ENCODE measurements at places on chromosomes 7 and 10.

GRCh38 chr7:95871075-95871848 lies 98.9 kb downstream of the DYNC1I1 start:
- DNase-seq: no peak

GRCh38 chr10:122285506-122286444 lies 14.7 kb downstream of the BTBD16 start:
- DNase-seq: no peak

DNA sequence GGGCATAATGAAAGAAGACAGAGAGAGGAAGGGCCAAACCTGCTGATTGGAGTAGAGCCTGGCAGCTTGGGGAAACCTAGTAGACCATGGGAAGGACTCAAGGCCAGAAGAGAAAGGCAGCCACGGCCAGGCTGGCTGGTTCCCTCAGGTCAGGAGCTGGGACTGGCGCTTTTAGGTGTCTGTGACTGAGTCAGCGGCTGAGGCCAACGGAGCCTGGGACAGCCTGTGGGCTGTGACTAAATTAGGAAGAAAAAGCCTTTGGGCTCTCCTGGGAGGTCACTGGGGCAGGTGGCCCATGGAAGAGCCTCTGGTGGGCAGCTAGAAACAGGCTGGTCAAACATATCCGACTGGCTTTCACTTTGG lies 108.9 kb upstream of the PDCD4 start:
- DNase-seq: no peak

- DNase-seq: no peak
Measured at GRCh38 chr7:100545360-100546128, 6.5 kb downstream of the AGFG2 start.

- DNase-seq: no peak
Measured at GRCh38 chr7:104039363-104039762, 49.9 kb upstream of the RELN start.

DNA sequence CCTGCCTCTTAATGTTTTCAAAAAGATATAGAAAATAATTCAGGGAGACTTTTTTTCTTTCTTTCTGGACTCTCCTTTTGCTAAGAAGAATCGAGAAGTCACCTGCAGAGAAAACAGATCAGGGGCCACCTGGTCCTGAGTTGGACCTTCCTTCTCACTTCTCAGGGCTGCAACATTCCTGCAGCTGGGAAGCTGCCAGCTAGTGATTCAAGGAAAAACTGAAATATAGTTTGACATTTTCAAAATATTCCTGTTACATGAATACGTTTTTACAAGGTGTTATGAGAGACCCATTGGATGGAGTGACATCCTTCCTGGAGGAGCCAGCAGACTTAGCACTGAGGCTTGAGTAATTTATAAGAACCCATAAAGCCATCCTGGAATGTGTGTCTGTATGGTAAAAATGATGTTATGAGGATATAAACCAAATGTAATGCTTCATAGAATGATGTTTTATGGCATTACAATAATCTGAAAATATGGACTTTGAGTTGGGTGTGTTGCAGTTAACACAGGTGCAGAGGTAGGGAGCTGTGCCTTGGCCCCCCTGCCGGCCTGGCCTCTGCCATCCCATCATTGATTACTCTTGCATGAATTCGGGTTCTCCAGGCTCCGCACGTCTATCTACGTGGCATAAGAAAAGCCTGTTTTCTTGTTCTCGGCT lies 149.7 kb downstream of the PAXIP1 start:
- DNase-seq: no peak

DNA sequence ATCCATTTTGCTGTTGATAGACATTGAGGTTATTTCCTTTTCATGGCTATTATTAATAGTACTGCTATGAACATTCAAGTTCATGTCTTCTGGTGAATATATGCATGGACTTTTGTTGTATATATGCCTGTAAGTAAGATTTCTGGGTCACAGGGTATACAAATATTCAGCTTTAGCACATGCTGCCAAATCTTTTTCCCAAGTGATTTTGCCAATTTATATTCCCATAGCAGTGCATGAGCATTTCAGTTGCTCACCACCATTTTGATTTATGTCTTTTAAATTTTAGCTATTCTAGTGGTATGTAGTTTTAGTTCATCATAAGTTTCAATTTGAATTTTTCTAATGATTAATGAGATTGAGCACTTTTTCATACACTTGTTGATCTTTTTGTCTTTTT lies 59.9 kb downstream of the CALD1 start:
- DNase-seq: no peak

DNA sequence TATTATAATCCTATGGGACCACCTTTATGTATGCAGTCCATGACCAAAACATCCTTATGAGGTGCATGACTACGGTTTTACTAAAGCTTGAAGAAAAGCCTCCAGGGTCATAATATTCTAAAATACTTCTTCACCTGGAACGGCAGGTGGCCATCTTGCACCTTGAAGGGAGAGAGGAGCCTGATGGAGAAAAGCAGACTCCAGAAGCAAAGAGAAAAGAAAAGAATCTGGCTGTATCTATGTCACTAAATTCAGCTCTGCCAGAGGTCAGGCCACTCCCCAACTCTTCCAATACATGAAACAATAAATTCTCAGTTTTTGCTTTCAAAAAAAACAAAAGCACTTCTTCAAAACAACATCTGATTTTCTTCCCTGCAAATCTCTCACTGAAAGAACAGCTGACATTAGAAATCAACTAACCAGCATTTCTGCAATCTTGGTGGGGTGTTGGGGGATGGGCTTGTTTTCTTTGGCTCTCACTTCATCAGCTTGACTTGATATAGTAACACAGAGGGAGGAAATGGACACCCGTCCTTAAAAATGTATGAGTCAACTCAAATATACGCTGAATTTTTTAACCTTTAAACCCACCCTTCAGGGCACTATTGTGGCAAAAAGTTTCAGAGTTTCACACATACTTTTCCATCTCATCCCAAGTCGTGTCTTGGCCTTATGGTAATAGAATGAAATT lies 21.7 kb downstream of the HIBADH start:
- no peak for DNase-seq

DNA sequence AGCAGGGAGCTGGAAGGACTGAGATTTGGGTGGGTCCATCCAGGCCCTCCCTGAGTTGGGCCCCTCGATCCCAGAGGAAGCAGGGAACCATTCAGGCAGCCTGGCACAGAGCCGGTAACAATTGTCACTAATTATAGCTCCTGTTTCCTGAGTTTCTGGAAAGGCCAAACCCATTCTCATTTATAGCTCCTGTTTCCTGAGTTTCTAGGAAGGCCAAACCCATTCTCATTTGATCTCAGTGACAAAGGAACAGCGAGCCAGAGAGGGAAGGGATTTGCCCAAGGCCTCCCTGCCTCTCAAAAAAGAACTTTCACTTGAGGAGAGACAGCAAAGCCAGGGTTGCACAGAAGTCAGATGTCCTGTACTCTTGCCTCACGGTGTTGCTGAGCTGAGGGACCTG lies 521.9 kb downstream of the TYW1 start:
- DNase-seq: no peak

GRCh38 chr10:68871105-68871711 lies 29.9 kb upstream of the DDX50 start:
- no peak for DNase-seq

DNA sequence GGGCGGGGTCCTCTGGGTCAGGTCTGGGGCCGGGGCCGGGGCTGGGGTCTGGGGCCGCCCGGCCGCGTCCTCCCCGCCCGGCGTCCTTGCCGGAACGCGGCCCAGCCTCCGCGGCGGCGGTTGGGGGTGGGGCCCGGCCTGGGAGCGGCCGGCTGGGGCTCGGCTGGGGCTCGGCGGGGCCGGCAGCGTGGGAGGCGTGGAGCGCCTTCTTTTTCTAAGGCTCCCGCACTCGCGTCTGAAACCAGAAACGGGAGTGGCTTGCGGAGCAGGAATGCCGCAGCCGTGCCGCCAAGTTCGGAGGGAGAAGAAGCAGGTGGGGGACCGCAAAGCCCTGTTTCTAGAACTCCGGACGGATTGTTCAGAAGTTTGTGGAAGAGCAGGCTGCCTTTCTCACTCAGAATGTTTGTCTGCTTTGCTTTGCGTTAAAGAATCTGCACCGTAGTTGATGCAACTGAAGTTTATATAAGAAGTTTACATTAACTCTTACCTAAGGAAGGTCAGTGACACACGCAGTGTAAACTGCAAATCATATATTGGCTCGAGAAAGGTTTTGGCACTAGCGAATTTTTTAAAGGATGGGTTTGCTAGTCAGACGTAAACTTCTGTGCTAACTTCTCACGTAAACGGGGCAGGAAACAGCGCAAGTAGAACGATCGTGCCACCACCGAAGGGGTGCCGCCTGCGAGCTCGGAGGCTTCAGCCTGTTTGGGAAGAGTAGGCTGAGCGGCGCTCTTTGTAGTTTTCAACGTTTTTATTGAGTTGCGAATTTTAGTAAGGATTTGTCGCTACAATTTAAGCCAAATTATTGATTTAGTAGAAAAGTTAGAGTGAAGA lies 729 bp downstream of the DNAJB6 start:
- DNase-seq: no peak

- no peak for DNase-seq
Measured at GRCh38 chr10:4780782-4781181, 45.2 kb upstream of the AKR1E2 start.

DNA sequence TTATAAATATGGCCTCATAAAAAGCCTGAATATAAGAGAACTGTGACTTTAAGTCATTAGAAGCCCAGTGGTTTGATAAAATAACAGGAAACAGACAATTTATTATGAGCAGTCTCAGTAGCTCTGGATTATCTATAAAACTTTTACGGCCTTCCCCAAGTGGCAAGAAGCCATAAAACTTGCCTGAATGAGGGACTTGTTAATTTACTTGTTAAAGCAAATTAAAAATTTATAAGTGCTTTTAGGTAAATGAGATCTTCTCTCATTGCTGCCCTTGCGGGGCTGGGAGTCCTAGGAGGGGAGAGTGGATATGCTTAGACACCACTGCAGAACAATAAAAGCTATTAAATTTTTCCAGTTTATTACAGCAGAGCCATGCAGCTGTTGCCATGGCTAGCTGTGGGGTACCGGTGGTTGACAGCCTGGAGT lies 499.9 kb downstream of the AUTS2 start:
- no peak for DNase-seq

DNA sequence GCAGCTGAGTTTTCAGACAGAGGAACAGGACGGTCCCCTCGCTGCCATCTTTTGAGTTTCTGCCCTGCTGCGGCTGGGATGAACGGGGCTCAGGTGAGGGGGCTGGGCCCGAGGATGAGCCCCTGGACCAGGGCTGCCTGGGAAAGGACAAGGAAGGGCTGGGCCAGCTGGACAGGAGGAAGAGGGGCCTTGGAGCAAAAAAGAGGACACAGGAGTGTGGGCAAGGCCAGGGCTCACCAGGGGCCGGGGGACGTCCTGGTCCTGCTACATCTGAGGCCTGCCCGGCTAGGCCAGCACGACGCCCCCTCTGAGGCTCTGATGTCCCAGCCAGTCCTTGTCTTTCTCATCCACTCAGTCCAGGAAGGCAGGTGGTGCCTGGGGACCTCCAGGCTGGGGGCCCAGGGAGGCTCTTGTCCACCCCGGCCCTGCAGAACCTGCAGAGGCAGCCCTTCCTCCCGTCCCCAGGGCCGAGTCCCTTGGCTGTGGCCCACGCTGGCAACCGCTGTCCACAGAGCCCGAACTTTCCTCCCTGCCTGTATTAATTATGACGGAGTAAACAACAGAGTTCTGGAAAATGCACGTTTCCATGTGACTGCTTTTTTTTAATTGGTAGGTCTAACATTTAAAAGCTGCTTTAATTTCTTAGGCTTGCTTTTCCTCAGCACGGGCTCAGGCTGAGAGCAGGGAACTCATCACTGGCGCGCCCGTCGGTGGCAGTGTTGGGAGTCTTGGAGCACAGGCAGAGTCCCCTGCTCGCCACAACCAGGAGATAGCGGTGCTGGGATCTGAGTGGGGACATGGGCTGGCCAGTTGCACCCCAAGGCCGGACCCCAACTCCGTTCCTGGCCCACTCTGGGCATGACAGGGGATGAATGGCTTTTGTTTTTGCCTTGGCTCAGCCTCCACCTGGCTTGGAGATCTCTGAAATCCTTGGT lies 187.7 kb downstream of the ELFN1 start:
- DNase-seq: no peak

DNA sequence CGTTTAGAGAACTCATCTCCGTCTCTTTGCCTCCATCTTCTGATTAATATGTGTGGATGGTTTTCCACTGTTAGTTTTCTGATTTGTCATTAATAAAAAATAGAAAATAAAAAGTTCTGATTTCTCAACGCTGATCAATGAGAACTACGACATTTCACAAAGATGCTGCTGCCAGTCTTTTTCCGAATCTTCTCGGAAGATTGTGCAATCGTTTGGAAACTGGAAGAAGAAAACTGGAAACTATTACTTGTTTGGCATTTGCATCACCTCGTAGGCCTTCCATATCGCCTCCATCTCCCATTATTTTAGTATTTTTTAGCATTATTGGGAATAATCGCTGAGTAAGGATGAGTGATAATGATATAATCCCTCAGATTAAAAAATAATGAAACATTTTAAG lies 123.2 kb upstream of the KLF6 start:
- no peak for DNase-seq

DNA sequence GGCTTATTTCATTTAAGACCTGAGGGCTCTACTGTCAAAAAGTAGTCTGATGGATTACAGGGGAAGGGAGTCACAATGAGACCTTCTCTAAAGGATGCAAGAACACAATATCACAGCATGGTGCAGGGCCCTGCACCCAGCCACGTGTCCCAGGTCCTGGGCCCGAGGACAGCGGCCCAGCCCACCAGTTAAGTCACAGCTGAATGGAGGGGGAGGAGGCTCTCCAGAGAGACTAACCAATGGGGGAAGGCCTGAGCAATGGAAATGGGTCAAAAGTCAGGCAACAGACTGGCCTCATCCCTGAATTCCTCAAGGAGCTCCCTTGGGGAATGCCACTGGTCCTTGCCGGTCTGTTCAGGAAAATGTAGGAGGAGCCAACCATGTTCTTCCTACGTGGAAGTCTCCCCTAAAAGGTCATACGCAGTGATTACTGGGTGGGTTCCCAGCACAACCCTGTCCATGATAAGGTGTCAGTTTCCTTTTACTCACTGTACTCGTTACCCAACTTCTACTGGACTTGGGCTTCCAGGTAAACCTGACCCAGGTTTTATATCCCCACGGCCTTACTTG lies 28.3 kb downstream of the CCDC3 start:
- no peak for DNase-seq

DNA sequence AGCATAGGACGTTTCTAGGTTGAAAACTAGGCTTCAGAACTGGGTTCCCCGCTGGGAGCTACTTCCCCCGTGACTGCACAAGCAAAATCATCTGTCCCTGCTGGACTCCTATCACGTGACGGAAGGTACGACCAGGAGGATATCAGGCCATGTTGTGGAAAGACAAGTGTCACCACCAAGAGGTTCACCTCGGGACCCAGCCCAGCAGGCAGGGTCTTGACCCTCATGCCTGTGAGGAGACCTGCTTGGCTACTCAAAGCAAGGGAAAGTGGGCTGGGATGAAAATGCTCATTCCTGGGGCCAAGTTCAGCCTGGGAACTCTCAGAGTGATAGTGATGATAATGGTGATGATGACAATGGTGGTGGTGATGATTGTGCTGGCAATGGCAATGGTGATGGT lies 32.3 kb upstream of the DPYSL4 start:
- DNase-seq: no peak

DNA sequence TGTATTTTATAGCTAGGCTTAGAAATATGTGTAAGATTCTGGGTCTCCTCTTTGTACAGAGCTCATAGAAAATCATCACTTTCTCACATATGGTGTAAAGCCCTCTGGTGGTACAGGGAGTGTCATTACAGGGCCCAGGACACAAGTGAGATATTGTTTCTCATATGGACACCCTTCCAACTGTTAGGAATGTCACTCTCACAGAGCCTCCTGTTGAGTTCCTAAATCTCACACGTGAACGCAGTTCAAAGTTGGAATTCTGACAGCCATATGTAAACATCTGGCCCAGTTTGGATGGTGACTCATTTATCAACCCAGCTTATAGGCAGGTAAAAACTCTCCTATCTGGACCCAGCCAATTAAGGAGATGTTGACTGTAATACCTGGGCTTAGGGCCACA lies 35.4 kb upstream of the ZNF107 start:
- DNase-seq: no peak

- no peak for DNase-seq
Measured at GRCh38 chr10:128114901-128115300, 11.3 kb downstream of the MKI67 start.

All from stimulated activated CD8-positive, alpha-beta memory T cell treated with anti-CD3 and anti-CD28 coated beads, Interleukin-4, amount 100 ng/mL, for 4 hours (primary cell).